Upper lobe of right lung (tissue), 1 donor: ENCODE measurements at places on chromosomes 7 and 10.

- no peak for DNase-seq
- peaks cover 34% of the 10 kb centered on the region for H3K36me3 ChIP-seq
- no peaks in the 10 kb centered on the region for H3K27me3 ChIP-seq
- H3K4me1 ChIP-seq: no peaks in the 10 kb centered on the region
- H3K4me3 ChIP-seq: no peak overlapping the region
Measured at GRCh38 chr10:38054361-38054797, 39.8 kb upstream of the ZNF37A start.

DNA sequence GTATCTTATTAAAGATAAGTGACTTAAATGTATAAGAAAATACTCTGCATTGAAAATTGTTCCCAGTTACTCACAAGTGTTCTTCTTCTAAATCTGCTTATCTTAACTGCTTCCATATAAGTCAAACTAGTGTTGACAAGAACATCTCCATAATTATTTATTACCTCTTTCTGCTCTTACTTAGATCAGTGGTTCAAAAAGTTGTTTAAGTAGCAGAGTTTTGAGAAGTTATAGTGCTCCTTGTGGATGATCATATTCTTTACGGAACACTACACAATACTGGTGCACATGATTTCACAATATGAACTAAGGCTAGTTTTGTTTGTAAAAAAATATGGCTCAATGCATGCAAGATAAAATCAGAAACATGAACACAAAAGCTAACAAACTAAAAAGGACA is 168.4 kb downstream of the SEMA3D start:
- H3K4me1 ChIP-seq: no peaks in the 10 kb centered on the region
- H3K27ac ChIP-seq: no peak overlapping the region
- H3K27me3 ChIP-seq: no peaks in the 10 kb centered on the region
- H3K36me3 ChIP-seq: no peaks in the 10 kb centered on the region
- H3K4me3 ChIP-seq: no peak overlapping the region
- no peak for DNase-seq

DNA sequence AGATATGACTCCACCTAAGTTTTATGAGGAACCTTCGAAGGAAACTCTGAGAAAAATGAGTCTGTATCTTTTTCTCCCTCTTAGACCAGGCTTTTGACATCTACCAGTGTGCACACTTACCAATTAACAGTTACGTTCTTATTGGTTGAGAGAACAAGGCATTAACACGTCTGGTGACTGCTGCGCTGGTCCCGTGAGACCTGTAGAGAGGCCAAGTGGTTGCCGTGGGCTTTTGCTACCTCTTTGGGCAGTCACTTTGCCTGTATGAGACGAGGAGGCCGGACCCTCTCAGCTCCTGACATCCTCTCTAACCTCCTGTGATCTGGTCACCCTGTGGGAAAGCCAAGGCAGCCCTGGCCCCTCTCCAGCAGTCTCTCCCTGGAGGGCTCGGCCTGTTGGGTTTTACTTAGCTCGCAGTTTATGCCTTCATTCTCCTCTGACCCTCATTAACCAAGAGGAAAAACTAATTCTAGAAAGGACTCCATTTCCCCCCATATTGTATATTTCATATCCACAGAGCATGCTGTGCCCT is 513.9 kb upstream of the GALNT17 start:
- no peaks in the 10 kb centered on the region for H3K4me1 ChIP-seq
- H3K36me3 ChIP-seq: no peaks in the 10 kb centered on the region
- H3K27ac ChIP-seq: no peak overlapping the region
- no peak for DNase-seq
- no peaks in the 10 kb centered on the region for H3K27me3 ChIP-seq
- H3K4me3 ChIP-seq: no peak overlapping the region

GRCh38 chr10:31321396-31321941 is 2.5 kb downstream of the ZEB1 start:
- H3K4me1 ChIP-seq: peaks cover 11% of the 10 kb centered on the region
- H3K27ac ChIP-seq: no peak overlapping the region
- peaks cover 18% of the 10 kb centered on the region for H3K27me3 ChIP-seq
- peak overlapping the region; percentile 88 for H3K4me3 ChIP-seq
